Peyer's patch (tissue), 4 donors: ENCODE measurements at places on chromosomes 3 and 15.
A peak's percentile ranks its signal among the peaks of the same experiment; 100 is the strongest.

DNA sequence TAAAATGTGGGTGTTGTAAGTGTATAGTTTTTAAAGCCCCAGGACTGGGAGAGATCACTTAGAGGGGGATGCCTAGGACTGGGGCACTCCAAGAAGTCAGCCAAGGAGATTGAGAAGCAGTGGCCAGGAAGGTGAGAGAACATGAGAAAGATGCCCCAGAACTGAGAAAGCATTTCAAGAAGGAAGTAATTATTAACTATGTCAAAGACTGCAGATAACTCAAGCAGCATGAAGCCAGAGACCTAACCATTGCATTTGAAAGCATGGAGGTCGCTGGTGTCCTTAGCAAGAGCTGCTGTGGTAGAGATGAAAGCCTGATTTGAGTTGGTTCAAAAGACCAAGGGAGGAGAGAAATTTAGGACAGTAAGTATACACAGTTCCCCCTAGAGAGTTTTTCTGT, 30.6 kb upstream of the SLC2A2 start:
- no peak for DNase-seq

- DNase-seq = peak; percentile 44
Measured at GRCh38 chr15:67180035-67180434, 74.4 kb downstream of the AAGAB start.

- no peak for DNase-seq
Measured at GRCh38 chr3:175233957-175234940, 375.1 kb downstream of the NAALADL2 start.

- DNase-seq = no peak
Measured at GRCh38 chr3:37457378-37458065, 283.1 kb upstream of the LRRFIP2 start.

- no peak for DNase-seq
Measured at GRCh38 chr3:134650431-134651346, at the start of gene KY. Gene KY, minus strand, starts transcription at chr3:134651022. Its CDS starts 62 bp downstream, at chr3:134650960.

DNA sequence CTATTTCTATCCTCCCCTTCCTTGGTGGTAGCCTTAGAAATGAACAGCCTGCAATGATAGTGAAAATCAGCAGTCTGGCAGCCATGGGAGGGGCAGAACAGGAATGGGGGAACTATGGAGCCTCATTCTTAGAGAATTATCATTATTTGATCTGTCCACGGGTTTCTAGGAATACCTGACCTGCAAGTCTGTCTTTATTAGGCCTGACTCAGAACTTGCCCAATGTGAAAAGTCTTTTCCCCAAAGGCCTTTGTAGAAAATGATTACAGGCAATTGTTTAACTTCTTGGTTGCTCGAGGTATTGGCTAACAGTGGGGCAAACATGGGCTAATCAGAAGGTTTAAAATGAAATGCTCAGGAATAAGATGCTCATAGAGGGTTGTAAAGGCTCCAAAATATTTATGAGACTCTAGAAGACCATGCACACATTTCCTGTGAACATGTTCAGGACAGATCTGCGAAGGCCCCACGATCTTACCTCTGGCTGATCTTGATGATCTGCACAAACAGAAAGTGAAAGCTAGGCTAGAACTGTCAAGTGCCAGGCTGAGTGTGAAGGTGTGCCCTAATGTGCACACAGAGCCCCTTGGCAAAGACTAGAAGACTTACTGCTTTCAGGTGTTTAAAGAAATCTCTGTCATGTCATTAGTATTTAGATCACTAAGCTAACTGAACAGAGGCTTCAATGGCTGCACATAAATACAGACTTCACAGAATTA, 39.6 kb upstream of the LAMP3 start:
- no peak for DNase-seq

- no peak for DNase-seq
Measured at GRCh38 chr3:759106-759505, 333.7 kb upstream of the CNTN6 start.

- DNase-seq = peak; percentile 7
Measured at GRCh38 chr3:38602576-38603250, 46.8 kb downstream of the SCN5A start.

DNA sequence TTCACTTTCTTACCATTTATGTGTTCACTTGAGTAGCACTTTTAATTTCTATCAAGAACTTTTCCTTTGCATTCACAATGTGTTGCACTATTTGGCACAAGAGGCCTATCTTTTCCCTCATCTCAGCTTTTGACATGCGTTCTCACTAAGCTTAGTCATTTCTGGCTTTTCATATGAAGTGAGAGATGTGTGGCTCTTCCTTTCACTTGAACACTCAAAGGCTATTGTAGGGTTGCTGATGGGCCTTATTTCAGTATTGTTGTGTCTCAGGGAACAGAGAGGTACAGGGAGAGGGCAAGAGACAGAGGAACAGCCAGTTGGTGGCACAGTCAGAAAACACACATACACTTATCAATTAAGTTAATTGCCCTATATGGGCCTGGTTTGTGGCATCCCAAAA, 127.4 kb upstream of the MLF1 start:
- DNase-seq = no peak

GRCh38 chr15:73839699-73840377, 33.5 kb upstream of the TBC1D21 start:
- no peak for DNase-seq

GRCh38 chr3:42739401-42740158, 33.5 kb downstream of the CCDC13 start:
- DNase-seq = no peak

DNA sequence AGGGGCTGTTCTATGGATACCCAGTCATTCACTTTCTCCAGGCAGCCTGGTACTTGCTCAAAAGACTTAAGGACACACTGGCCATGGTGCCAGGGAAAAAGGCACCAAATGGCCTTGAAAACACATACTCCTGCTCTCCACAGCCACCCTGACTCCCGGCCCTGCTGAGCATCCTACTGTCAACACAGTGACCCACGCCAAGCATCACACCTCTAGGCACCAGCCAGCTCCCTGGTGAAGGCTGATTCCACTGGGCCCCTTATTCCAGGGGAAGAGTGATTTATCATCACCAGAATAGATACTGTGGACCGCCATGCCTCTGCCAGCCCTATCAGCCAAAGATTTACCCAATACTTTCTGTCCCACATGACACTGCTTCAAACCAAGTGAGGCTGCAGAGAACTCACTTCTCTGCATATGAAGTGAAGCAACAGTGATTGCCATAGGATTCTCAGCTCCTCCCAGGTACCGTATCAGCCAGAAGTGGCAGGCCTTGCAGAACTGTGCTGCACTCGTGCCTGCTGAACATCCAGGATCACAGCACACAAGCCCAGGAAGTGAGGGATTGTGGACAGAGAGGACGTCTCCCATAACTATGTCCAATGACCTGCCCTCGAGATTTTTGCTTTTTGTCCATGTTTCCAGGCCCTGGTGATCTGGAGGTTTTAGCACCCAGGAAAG, 63.7 kb downstream of the WHAMM start:
- DNase-seq = no peak

DNA sequence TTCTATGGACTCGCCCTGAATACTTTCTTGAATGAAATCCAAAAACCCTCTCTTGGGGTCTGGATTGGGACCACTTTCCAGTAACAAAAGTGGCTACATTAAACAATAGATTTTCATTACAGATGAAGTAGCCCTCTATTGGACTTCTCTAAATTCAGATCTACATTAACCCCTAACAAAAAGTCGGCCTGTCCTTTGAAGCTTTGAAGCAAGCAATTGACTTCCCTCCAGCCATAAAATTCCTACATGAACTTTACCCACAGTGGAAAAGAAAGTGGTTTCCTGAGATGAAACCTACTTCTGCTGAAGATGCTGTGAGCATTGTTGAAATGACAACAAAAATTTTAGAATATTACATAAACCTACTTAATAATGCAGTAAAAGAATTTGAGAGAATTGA, 967.1 kb upstream of the ROBO1 start:
- no peak for DNase-seq

DNA sequence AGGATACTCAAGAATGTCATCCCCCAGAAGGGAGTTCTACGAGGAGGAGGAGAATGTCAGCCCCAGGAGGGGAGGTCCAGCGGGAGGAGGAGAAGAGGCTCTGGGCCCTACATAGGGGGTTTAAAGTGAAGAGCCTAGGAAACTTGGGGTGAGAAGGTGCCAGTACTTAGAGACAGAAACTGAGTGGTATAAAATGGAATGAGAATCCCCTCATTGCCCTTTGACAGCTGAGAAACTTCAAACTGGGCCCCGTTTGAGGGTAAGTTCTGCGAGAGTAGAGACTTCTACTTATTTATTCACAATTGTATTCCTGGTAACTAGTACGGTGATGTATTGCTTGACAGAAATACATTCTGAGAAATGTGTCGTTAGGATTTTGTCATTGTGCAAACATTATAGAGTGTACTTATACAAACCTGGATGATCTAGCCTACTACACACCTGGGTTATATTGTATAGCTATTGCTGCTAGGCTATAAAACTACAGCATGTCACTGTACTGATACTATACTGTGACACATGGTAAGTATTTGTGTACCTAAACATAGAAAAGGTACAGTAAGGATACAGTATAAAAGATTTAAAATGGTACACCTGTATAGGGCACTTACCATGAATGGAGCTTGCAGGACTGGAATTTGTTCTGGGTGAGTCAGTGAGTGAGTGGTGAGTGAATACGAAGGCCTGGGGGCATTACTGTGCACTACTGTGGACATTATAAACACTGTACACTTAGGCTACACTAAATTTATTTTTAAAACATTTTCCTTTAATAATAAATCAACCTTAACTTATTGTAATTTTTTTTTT, 62.0 kb downstream of the TSC22D2 start:
- DNase-seq = no peak

- DNase-seq = no peak
Measured at GRCh38 chr3:89171687-89172545, 64.5 kb downstream of the EPHA3 start.

DNA sequence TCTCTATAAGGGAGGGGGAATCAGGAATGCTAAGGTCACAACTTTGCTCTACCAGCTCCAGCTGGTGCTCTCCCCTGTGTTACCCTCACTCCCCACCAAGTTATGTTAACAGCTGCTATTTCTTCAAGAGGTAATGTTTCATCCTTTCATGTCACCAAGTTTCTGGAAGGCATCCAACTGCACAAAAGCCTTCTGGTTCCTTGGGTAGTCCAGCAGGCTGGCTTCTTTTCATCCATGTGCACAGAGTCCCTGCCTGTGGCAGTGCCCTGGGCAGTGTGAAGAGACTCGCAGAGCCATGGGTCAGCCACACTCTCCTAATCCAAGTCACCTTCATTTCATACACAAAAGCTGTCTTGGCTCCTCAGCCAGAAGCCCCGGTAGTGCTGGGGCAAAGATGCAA, 737.5 kb upstream of the LMCD1 start:
- no peak for DNase-seq
